NCI-H1436 treated with DMSO at 0.1 percent for 48 hours (cell line): ENCODE measurements at places on chromosomes 4 and X.

- no peak for DNase-seq
Observed at GRCh38 chr4:114034189-114034588, 54.7 kb upstream of the ARSJ start.

DNA sequence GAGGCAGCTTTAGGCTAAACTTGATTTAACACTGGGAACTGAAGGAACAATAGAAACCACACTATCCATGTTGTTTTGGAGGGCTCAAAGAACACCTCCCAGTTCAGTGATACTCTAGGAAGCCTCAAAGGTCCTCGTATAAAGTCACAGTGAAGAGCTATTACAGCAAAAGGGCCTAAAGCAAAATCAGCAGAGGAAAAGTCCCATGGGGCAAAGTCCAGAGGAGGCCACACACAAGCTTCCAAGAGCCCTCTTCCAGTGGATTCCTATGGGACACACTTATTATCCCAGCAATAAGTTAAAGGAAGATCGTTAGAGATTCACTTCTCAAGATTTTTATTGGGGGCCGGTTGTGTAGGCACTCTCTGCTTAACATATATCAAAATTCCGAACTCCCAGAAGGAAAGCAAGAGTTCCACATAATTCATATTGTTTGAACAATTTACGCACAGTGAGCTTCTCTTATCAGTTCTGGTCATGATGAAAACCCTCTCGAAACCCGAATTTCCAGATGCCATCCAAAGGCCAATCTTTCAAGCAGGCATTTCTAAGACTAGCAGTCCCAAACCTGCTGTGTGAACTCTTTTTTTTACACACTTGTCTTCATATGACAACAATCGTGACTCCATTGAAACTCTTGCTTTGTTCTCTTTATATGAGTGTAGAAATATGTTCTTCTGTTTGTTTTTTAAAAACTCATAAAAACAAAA is 53.7 kb downstream of the ANXA5 start:
- DNase-seq = no peak

DNA sequence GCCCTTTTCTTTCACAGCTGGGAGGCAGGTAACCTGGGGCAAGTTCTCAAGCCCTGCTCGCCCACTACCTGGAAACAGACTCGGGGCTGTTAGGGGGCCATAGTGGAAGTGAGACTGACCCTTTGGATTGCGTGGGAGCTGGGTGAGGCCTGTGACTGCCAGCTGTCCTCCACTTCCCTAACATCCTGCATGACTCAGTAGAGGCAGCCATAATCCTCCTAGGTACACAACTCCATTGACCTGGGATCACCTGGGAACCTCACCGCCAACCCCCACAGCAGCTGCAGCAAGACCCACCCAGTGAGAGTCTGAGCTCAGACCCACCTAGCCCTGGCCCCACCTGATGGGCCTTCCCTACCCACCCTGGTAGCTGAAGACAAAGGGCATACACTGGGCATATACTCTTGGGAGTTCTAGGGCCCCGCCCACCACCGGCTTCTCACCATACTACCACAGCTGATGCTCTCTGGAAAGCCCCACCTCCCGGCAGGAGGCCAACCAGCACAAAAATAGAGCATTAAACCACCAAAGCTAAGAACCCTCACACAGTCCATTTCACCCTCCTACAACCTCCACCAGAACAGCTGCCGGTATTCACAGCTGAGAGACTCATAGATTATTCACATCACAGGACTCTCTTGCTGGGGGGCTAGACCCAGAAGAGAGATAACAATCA is 61.1 kb upstream of the DCTD start:
- DNase-seq = no peak

DNA sequence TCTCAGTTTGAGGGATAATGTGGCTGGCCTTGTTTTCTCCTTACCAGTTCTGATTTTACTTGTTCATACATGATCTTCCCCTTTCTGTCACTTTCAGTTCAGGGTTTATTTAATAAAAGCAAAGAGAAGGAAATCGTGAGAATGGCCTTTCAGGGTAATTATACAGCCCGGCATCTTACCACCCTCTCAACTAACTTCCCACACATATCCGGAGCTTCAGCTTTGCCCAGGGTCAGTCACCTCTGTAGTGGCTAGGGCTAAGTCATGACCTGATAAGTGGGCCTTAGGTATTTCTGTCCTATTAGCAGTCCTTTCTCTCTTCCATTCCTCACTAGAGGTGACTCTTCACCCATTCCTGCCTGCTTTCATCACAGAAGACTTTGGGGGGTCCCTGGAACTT is 15.8 kb downstream of the TRPC5 start:
- no peak for DNase-seq

DNA sequence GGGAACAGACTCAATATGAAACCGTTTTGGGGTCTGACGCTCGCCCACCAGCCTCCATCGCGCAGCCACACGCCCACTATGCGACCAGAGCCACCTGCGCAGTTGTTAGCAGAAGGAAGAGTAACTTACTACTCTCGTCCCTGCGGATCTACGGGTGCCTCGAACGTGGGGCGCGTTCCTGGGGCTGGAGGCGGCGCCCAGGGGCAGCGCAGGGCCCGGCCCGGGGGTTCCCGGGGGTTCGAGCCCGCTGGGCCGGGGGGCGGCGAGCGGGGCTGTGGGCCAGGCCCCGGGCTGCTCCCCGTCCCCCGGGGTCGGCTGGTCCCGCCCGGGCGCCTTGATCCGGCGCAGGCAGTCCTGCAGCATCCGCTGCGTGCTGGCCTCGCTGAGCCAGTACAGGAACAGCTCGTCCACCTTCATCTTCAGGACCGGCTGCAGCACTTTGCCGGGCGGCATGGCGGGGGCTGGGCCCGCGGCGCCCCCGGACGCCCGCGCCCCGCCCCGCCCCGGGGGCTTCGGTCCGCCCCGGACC is 404 bp downstream of the PPP2R3B start:
- no peak for DNase-seq

DNA sequence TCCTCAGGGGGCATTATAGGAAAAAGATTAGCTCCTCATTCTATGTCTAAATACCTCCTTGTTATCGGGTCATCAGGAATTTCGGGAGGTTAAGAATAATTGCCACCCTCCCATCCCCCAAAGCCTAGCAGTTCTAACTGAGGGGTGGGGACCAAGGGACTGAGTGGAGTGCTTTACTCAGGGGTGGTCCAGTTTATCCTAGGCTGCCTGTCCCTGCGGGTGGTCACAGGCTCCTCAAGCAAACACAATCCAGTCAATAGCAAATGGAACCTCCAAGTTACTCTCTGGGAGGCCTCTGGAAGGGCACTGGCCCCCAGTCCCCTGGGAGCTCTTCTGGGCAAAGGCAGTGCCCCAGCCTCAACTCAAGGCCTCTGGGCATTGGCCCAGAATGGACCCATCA is 6.7 kb downstream of the ELF4 start:
- DNase-seq = no peak

- no peak for DNase-seq
Observed at GRCh38 chrX:154437971-154438893, 1.3 kb downstream of the GDI1 start.

- DNase-seq = no peak
Observed at GRCh38 chr4:119244344-119244743, 31.8 kb downstream of the USP53 start.

DNA sequence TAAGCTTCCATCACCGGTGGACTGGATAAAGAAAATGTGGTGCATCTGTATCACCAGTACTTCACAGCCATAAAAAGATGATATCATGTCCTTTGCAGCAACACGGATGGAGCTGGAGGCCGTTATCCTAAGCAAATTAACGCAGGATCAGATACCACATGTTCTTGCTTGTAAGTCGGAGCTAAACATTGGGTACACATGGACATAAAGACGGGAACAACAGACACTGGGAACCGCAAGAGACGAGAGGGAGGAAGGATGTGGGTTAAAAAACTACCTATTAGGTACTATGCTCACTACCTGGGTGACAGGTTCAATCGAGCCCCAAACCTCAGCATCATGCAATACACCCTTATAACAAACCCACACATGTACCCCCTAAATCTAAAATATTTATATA is 16.3 kb upstream of the IDS start:
- no peak for DNase-seq

DNA sequence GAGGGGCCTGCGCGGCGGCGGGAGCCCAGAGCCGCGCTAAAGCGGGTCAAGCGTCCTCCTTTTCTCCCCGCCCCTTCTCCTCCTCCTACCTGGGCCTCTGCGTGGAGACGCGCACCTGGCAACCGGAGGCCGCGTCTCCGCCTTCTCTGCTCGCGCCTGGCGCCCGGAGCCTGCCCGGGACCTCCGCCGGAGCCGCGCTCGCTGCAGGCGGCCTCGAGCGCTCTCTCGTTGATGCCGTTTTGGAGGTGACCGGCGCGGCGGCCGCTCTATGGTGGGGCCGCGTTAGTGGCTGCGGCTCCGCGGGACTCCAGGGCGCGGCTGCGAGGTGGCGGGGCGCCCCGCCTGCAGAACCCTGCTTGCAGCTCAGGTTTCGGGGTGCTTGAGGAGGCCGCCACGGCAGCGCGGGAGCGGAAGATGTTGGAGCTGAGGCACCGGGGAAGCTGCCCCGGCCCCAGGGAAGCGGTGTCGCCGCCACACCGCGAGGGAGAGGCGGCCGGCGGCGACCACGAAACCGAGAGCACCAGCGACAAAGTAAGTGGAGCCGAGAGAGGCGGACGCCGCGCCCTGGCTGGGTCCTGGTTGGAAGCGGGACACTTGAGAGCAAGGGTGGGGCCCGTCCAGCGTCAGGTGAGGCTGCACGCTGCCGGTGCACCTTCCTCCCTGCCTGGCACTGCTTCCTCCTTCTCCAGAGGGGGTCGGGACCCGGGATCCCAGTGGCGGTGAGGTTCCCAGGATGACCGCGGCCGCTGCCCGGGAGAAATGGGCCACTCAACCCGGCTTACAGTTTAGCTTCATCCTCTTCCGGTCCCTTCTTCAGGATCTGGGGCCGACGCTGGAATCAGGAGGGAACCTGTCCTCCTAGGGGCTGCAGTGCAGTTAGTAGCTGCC is at the start of gene CDS1:
TSS of gene CDS1 (plus strand) at position 140 of the 888 bp plus-strand sequence. CDS start at position 415, 275 bp downstream.
- no peak for DNase-seq
